Mesothelial cell of epicardium (in vitro differentiated cells): ENCODE measurements at places on chromosomes 1 and 21.
A peak's percentile ranks its signal among the peaks of the same experiment; 100 is the strongest.

GRCh38 chr1:216014086-216014485, 409.2 kb downstream of the USH2A start:
- no peaks in the 10 kb centered on the region for H3K36me3 ChIP-seq
- peaks cover 6% of the 10 kb centered on the region for H3K27me3 ChIP-seq
- H3K4me1 ChIP-seq = no peaks in the 10 kb centered on the region
- no peak overlapping the region for H3K4me3 ChIP-seq
- DNase-seq = no peak

DNA sequence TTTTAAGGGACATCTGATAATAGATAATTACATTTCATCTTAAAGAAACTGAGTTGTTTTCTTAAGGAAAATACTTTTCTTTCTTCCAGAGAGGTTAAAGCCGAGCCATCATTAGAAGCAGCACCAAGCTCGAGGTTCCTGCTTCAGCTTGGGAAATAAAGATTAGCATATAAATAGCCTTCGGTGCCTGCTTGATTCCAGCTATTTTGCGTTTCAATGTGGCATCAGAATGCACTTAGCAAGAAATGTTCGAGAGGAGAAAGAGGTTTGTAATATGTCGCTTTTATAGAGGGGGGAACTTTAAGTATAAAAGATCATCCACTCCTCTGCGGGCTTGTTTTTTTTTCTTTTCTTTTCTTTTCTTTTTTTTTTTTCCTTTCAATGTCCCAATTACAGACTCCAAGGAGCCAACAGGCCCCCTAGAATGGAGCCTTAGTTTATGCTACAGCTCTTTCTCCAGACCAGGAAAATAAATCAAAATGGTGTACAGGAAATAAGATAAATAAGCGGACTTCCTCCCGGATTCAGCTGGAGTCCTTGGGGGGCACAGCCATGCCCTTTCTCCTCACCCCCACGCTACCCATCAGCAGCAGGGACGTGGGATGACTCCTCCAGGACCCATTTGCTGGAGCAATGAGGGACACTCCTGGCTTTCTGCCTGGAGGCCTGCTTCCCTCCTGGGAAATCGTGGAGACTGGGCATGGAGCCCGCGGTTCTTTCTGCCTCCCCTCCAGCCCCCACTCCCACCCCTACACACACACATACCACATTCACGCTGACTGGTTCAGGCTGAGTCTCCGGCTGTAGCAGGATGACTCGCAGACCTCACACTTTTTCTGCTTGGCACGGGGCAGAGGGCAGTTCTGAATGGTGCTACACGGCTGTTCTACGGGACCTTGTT, 131.6 kb downstream of the RRAGC start:
- H3K4me1 ChIP-seq = peaks cover 21% of the 10 kb centered on the region
- DNase-seq = peak; percentile 59
- H3K4me3 ChIP-seq = no peak overlapping the region
- H3K27ac ChIP-seq = peak overlapping the region; percentile 47
- no peaks in the 10 kb centered on the region for H3K36me3 ChIP-seq

GRCh38 chr1:204348242-204348641, 11.5 kb downstream of the PLEKHA6 start:
- no peaks in the 10 kb centered on the region for H3K36me3 ChIP-seq
- no peak for DNase-seq
- H3K4me1 ChIP-seq = peaks cover 75% of the 10 kb centered on the region
- no peak overlapping the region for H3K4me3 ChIP-seq
- no peaks in the 10 kb centered on the region for H3K27me3 ChIP-seq
- H3K27ac ChIP-seq = peak overlapping the region; percentile 87

DNA sequence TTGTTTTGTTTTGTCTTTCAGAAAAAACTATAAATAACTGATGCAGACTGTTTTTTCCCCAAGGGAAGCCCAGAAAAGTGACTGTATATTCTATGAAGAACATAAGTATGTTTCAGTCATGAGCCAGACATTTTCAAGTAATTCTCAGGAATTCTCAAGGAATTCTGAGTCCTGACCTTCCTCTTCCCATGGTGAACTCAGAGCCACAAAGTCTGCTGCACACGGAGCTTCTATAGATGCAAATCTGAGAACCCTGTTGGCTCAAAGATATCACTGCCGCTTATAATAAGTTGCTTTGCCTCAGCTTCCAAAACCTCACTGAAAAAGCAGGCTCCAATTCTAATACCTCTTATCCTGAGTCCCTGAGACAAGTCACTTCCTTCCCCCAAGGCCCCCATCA, 418.5 kb upstream of the RUNX1 start:
- DNase-seq = no peak
- H3K36me3 ChIP-seq = no peaks in the 10 kb centered on the region
- peaks cover 9% of the 10 kb centered on the region for H3K4me1 ChIP-seq
- no peak overlapping the region for H3K27ac ChIP-seq

DNA sequence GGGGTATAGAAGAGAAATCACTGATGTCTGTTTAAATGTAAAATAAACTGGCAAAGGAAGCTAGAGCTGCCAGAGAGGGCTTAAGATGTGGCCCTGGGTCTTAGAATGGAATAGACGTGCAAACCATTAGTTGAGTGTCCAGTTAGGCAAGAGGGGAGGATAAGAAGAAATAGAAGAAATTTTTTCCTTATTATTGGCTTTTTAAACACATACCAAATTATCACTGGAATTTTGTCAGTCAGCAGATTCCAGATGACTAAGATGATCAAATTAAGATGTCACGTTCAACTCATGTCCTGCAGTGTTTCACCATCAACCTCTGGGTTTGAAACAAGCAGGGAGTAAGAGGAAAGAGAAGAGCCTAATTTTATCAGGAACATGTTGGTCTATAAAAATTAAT, 71.6 kb upstream of the C1orf21 start:
- no peaks in the 10 kb centered on the region for H3K27me3 ChIP-seq
- peaks cover 12% of the 10 kb centered on the region for H3K4me1 ChIP-seq
- H3K27ac ChIP-seq = no peak overlapping the region

GRCh38 chr1:185453496-185454192, 136.6 kb upstream of the IVNS1ABP start:
- peaks cover 7% of the 10 kb centered on the region for H3K4me1 ChIP-seq
- no peak for DNase-seq
- no peaks in the 10 kb centered on the region for H3K27me3 ChIP-seq
- peak overlapping the region; percentile 37 for H3K27ac ChIP-seq
- H3K36me3 ChIP-seq = no peaks in the 10 kb centered on the region

GRCh38 chr1:184930645-184931044, 43.7 kb downstream of the NIBAN1 start:
- no peak overlapping the region for H3K27ac ChIP-seq
- DNase-seq = no peak
- no peaks in the 10 kb centered on the region for H3K4me1 ChIP-seq

GRCh38 chr1:22646384-22646783, 3.0 kb downstream of the C1QC start:
- H3K4me3 ChIP-seq = no peak overlapping the region
- H3K27ac ChIP-seq = no peak overlapping the region
- no peaks in the 10 kb centered on the region for H3K4me1 ChIP-seq

- H3K4me3 ChIP-seq = no peak overlapping the region
- H3K4me1 ChIP-seq = no peaks in the 10 kb centered on the region
- H3K36me3 ChIP-seq = no peaks in the 10 kb centered on the region
These were observed 390.0 kb upstream of the PTBP2 start for GRCh38 chr1:96331596-96331995.

GRCh38 chr1:206782448-206782847, 10.2 kb upstream of the IL10 start:
- H3K4me1 ChIP-seq = no peaks in the 10 kb centered on the region
- H3K27me3 ChIP-seq = peaks cover 10% of the 10 kb centered on the region
- H3K4me3 ChIP-seq = no peak overlapping the region
- no peak overlapping the region for H3K27ac ChIP-seq
- DNase-seq = no peak
- no peaks in the 10 kb centered on the region for H3K36me3 ChIP-seq

DNA sequence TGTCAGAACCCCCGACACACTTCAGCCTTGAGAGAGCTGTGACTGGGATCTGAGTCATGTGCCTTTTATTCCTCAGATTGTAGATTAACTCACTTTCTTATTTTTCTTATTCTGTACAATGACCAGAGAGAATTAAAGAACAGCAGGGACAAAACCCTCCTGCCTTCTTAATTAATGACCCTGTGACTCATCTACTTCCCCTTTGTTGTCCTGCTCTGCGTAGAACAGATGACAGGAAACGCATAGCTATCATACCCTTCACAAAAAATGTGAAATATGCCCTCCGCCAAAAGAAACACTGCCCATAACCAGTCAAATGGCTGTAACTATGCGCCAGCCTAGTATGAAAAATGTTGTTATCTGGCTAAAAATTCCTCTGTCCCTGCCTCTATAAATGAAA, 9.1 kb upstream of the PADI2 start:
- H3K27ac ChIP-seq = peak overlapping the region; percentile 80
- no peaks in the 10 kb centered on the region for H3K27me3 ChIP-seq
- no peak for DNase-seq
- peaks cover 13% of the 10 kb centered on the region for H3K4me1 ChIP-seq
- no peak overlapping the region for H3K4me3 ChIP-seq
- H3K36me3 ChIP-seq = no peaks in the 10 kb centered on the region

GRCh38 chr1:3066250-3066711, 2.7 kb upstream of the PRDM16 start:
- H3K4me1 ChIP-seq = peaks cover 6% of the 10 kb centered on the region
- H3K36me3 ChIP-seq = no peaks in the 10 kb centered on the region
- H3K4me3 ChIP-seq = no peak overlapping the region
- H3K27me3 ChIP-seq = peaks cover 80% of the 10 kb centered on the region
- no peak for DNase-seq

DNA sequence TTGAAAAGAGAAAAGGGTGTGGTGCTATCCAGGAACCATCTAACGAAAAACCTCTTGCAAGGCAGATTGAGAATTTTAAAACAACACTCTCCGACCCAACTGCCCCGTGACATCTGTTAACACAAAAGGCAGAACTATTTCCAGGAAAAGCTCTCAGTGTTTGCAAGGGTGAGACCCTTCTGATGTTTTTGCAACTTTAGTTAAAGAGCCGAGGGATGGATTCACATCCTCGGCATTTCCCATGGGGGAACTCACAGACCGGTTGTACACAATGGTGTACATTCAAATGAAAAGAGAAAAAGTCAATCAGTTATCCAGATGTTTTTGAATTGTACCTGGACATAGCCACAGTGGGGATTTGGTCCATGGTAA, 120.0 kb downstream of the NGF start:
- no peak for DNase-seq
- H3K27ac ChIP-seq = no peak overlapping the region
- no peaks in the 10 kb centered on the region for H3K27me3 ChIP-seq
- no peaks in the 10 kb centered on the region for H3K36me3 ChIP-seq

DNA sequence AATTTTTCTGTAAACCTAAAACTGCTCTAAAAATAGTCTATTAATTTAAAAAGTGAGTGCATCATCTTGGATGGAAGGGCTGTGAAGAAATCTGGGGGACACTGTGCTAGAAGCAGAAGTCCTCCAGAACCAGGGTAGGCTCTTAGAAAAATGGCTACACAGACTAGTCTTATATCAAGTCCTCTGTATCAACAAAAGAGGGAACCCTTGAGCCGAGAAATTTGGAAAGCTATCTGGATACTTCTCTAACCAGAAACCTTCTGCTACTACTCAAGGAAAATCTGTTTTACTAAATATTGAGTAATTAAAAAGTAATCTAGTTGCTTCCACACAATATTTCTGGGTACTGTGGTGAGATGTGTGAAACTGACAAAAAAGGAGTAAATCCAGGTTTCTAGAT, 92.1 kb downstream of the WDR3 start:
- no peak for DNase-seq
- H3K4me1 ChIP-seq = no peaks in the 10 kb centered on the region

GRCh38 chr1:63883494-63884235, 109.8 kb downstream of the ROR1 start:
- DNase-seq = no peak
- H3K4me3 ChIP-seq = no peak overlapping the region
- H3K4me1 ChIP-seq = peaks cover 68% of the 10 kb centered on the region
- H3K27ac ChIP-seq = no peak overlapping the region

DNA sequence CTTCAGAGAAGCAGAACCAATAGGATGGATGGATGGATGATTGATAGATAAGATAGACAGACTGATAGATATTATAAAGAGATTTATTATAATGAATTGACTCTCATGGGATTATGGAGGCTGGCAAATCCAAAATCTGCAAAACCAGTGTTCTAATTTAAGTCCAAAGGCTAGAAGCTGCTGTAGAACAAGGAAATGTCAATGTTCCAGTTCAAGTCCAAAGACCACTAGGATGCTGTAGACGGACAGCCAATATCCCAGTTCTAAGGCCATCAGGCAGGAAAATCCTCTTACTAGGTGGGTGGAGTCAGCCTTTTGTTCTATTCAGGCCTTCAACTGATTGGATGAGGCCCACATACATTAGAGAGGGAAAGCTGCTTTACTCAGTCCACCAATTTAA, 4.1 kb upstream of the SLC44A3 start:
- H3K36me3 ChIP-seq = peaks cover 34% of the 10 kb centered on the region
- no peak for DNase-seq
- H3K27me3 ChIP-seq = no peaks in the 10 kb centered on the region
- peaks cover 14% of the 10 kb centered on the region for H3K4me1 ChIP-seq
- no peak overlapping the region for H3K27ac ChIP-seq

DNA sequence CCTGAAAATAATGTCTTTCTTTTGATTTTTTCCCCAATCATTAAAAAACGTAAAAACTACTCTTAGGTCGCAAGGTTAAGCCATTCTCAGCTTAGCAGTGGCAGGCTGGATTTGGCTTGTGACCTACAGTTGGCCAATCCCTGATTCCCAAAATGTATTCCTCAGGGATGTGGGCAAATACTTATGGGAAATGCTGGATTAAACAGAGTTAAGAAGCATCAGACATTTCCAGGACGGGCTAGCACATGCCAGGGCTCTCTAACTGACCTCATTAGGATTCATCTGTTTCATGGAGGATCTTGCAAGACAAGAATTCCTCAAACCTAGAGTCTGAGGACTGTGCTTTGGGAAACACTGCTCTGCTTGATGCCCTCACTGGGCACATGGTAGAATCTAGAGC, 982 bp upstream of the IL24 start:
- H3K27ac ChIP-seq = no peak overlapping the region
- H3K36me3 ChIP-seq = no peaks in the 10 kb centered on the region
- DNase-seq = no peak

DNA sequence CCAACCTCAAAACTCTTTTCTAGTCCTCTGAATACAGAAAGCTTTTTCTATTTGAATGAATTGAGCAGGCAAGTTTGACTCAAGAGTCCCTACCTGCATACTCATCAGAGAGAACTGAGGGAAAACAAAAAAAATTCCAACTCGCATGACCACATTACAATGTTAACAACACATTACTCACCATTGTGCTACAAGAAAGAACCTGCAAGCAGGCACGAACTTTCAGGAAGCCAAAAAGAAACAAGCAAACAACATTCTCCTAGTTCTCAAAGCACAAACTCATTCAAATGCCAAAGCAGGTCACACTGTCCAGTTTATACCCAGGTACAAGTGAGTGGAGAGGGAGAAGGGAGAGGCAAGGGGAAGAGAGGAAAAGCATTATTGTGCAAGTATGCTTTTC, 14.6 kb downstream of the OTUD7B start:
- DNase-seq = no peak
- no peaks in the 10 kb centered on the region for H3K27me3 ChIP-seq
- no peak overlapping the region for H3K4me3 ChIP-seq
- peaks cover 50% of the 10 kb centered on the region for H3K4me1 ChIP-seq
